ENCODE measurements at places on chromosomes 3 and 15.

DNA sequence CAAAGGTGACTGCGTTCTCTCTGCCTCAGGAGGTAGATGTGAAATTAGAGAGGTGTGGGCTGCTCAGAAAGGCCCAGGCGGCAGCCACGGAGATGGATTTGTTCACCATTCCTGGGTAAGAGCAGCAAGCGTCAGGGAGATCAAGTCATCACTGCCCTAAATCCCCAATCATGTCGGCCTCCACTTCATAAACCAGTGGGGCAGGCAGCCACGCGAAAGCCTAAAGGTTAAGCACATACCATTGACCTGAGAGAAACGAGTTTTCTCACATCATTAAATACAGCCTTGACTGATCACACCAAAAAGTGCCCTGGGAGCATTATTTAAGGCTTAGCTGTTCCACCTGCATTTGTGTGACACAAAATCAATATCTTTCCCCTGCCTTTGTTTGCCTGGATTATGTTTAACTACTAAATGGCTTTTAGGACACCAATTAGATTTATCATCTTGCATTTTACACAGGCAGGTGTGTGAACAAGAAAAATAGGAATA, 50.7 kb upstream of the FOXB1 start:
- DNase-seq, result no peak

GRCh38 chr3:71111784-71112440, 471.6 kb downstream of the FOXP1 start:
- DNase-seq, result no peak

DNA sequence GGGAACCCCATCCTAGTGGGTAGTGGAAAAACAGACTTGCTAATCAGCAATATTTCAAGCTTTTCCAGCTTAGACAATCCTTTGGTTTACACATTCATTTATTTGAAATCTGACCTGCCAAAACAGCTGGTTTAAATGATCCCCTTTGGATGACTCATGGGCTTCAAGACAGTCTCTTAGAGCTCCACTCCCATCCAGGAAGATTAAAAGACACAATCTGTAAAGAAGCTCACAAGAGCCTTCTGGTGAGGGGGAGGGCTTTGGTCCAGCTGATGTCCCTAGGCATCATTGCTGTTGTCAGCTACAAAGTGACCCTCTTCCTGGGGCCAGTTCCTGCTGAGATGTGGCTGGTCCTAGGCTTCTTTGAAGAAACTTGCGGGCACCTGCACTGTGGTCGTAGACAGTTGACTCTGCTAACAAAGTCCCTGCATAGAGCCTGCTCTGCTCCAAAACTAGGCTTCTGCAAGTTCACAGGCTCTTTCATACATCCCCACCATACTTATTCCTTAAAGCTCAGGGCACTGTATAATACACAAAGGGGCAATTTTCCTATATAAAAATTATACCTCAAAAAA, 73.7 kb downstream of the IGSF11 start:
- no peak for DNase-seq

DNA sequence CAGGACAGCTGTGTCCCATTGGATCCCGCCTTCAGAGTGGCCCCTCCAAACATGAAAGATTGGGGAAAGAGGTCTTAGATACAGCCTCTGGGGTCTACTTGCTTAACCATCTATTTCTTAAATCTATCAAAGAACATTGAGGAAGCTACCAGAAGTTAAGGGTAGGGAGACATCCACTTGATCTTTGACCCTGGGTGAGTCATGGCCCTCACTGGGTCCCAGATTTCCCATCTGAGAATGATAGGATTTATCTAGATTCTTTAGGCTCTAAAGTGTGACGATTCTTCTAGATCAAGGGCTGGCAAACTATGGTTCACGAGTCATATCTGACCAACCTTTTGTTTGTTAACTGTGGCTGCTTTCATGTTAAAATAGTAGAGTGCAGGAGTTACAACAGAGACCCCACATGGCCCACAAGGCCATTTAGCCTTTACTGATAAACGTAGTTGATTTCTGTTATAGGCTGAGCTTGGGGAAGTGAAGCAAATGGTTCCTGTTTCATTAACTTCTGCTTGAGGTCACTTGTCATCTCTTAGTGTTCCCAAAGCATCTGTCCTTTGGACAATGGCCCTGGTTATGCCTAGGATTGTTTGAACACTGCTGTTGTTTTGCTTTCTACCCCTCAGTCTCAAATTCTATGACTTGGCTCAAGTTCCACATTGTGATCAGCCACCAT, 8.0 kb downstream of the MUC13 start:
- DNase-seq, result no peak

- no peak for DNase-seq
These were observed 17.0 kb downstream of the CELF6 start for GRCh38 chr15:72302955-72303354.

DNA sequence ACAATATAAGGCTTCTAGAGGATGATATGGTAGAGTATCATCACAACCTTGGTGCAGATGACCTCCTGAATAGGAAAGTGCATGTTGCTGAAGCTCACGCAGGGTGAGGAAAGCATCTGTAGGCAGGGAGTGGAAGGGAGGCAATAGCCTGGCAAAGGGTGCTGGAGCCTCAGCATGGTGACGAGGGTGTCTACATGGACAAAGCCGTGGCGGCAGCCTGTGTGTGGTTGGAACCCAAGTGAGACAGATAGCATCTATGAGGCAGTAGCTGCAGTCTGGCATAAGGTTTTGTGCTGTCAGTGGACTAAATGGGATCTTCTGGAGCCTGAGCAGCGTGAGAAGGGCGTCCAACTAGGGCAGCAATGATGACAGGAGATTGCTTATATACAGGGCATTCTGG, 132.5 kb downstream of the DLG1 start:
- DNase-seq, result no peak

DNA sequence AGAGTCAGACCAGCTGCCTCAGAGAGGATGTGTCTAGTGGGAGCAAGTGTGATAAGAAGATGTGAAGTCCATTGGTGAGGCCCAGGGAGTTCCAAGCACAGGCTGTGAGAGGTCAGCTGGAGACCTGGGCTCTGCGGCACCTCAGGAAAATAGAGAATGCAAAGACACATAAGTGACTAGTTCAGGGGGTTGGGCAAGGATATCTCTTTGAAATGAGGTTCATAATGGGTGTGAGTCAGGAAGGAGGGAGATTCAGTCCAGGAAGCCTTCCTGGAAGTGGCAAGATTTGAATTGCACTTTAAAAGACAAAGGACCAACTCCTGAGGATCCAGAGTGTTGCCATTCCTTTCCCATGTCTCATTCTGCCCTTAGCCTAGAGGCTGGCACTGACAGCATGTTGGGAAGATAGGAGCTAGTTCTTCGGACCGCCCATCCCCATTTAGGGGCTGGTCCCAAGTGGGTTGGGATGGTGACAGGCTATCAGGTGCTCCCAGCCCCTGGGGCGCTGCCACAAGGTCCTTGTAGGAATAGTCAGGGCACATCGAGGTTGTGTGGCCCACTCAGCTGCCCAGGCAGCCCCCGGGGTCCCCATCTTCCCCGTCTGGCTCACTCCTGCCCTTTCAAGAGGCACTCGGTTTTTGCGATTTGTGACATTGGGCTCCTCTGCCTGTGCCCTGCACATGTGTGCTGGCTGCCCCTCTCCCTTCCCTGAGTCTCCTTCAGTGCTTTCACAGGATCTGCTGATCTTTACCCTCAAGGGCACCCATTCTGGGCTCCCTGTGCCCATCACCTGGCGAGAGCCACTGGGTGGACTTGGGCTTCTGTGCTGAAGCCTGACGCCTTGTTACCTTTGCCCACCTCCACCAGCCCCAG, 23.7 kb downstream of the ESYT3 start:
- DNase-seq, result no peak

GRCh38 chr3:39668420-39668819, 141.0 kb upstream of the MYRIP start:
- no peak for DNase-seq

DNA sequence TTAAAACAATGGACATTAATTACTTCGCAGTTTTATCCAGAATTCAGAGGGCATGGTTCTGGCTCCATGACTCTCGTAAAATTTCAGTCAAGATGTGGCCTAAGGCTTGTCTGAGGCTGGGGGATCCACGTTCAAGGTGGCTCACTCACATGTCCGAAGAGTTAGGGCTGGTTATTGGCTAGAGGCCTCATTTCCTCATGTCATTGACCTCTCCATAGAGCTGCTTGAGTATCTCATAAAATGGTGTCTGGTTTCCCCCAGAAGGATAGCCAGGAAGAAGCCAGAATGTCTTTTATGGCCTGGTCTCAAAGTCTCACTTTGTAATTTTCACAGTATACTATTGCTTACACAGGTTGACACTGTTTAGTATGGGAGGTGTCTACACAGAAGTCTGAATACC, 67.3 kb upstream of the DCBLD2 start:
- DNase-seq, result no peak

DNA sequence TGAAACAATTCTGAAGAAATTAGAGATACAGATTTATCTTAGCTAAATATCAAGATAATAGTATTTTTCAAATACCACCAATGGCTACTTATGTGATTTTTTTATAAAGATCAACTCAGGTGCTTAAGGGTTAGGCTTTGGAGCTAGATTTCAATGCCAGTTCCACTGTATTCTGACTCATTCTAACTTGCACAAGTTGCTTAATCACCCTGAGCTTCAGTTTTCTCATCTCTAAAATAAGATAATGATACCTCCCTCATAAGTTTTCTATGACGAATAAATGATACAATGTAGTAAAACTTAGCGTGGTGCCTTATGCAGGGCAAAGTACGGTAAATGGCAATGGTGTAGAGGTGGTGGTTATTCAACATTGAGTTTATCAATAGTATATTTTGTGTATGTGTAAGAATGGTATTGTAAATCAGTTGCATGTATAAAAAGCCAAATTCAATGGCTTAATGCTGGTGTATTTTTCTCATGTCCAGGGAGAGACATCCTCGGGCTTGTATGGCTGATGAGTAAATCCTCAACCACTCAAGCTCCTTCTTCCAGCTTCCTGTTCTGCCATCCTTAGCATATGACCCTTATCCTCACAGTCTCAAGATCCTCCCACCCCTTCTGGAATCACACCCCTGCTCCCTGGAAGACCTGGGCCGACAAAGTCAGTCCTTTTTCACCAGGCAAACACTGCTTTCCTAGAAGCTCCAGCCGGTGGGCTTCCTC, 505.9 kb upstream of the CFAP20DC start:
- no peak for DNase-seq

DNA sequence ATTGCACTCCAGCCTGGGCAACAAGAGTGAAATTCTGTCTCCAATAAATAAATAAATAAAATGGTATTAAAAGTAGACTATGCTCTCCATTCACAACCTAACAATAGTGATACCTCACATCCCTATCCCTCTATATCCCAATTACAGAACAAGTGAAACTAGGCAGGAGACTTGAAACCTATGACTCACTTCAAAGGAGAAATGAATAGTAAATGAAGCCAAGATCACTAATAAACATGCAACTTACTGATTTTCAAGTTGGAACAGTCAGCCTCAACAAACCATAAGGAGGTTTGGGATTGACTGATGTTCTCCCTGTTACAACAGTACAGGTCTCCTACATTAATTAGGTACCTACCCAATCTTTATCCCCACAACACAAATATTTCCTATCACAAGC, 103.4 kb downstream of the GSK3B start:
- DNase-seq, result no peak

GRCh38 chr15:66720206-66721010, 18.4 kb downstream of the SMAD6 start:
- DNase-seq, result peak; percentile 26

DNA sequence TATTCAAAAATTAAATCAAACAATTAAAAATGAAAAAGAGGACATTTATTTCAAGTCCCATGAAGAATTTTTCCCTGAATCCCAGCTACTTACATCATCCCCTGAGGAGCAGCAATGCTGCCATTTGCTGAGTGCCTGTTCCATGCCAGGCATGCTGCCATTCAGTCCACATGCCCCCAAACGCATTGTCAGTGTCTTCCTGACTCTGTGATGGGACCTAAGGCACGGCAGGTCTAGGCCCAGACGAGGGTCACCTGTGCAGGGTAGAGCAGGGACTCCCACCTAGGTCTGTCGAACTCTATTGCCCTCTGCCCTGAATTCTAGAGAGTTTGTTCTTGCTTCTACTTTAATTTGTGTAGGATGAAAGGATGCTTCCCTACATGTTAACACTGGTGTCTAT, 7.0 kb downstream of the PSTPIP1 start:
- DNase-seq, result no peak

DNA sequence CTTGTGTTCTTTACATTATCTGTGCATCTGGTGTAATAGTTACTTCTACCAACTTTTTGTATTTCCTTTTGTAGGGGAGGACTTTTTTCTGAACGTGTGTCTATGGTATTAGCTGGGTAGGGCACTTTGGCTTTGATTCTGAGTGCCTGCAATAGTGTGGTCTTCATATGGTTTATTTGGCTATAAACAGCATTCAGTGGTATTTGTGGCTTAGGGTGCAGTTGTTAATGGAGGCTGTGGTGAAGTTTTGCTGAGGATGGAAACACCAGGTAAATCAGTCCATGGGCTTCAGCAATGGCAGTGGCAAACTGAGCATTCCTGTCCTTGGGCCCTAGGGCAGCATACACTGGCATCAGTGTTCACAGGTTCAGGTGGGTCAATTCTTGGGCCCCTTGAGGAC, 230.6 kb upstream of the CTNNB1 start:
- no peak for DNase-seq

GRCh38 chr3:77063423-77063822, 23.5 kb downstream of the ROBO2 start:
- no peak for DNase-seq

DNA sequence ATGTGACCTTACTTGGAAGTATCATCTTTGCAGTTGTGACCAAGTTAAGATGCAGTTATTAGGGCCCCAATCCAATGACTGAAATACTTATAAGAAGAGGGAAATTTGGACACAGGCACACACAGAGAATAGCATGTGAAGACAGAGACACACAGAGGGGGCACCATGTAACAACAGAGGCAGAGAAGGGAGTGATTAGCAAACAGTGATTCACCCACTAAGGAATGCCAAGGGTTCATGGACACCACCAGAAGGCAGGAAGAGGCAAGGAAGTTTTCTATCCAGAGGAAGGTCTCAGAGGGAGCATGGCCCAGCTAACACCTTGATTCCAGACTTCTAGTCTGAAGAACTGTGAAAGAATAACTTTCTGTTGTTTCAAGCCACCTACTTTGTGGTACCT, 25.0 kb downstream of the SIDT1 start:
- no peak for DNase-seq

DNA sequence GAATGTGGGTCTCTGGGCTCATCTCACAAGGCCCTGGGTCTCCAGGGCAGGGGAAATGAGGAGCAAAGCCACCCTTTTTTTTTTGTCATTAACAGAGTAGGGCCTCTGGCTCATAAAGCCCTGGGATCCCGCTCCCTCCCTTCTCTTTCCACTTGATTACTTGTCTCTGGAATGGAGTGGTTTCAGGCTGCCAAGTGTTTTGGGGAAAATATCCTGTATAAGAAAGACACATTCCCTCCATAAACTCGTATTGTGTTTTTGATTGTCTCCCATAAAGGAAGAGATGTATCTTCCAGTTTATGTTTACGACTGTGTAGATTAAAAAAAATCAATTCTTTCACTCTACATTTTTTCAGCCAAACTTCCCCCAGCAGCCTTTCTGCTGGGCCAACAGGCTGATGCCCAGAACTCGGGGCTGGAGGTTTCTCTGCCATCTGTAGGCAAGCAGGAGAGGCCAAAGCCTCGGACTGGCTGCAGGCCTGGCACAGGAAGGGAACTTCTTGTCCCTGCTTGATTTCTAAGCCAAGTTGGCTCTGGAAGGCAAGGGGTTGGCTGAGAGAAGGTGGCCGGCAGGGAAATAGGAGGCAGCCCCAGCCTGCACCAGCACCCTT, 49.4 kb upstream of the INSYN1 start:
- no peak for DNase-seq

GRCh38 chr15:60745469-60746061, 266.6 kb upstream of the ICE2 start:
- no peak for DNase-seq

GRCh38 chr15:39704235-39704634, 78.4 kb downstream of the FSIP1 start:
- no peak for DNase-seq

GRCh38 chr15:49331442-49331841, 91.6 kb upstream of the FGF7 start:
- DNase-seq, result no peak

Measured in activated CD4-positive, alpha-beta T cell treated with anti-CD3 and anti-CD28 coated beads, Interleukin-2, amount 50 U/mL, for 48 hours (primary cell).